ENCODE measurements at places on chromosomes 6 and 20.

DNA sequence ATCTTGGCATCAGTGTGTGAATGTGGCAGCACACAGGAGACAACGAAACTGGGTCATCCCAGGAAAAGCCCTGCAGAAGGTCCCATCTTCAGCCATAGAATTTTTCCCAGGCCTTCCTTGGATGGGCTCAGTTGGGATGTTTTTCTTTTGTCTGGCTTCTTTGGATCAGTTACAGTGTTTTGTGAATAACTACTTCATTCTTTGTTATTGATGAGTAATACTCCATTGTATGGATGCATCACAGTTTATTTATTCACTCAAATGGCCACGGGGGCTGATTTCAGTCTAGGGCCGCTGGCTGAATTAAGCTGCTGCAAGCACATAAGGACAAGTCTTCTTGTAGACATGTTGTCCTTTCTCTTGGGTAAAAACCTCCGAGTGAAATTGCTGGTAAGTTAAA lies 81.3 kb upstream of the CD93 start:
- no peak for DNase-seq

GRCh38 chr6:129321303-129321702 lies 388.7 kb downstream of the ARHGAP18 start:
- DNase-seq: no peak

GRCh38 chr6:105620878-105621277 lies 218.0 kb upstream of the PREP start:
- DNase-seq: no peak

GRCh38 chr6:71277926-71278600 lies 10.5 kb upstream of the OGFRL1 start:
- no peak for DNase-seq

DNA sequence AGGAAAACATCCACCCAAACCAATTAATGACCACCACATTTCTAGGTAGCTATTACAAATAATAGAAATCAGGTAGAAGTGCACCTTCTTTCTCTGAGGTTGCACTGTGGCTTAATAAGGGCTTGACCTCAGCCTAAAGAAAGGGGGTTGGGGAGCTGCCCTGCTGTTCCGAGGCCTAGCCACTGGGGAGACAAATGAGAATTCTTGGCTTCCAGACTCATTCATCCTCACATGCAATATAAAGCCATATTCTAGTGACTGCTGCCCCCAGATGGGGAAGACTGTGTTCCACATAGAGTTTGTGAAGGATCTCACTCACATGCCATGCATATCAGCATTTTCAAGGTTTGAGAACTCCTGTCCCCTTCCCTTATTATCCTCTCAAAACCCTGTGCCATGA lies 22.9 kb downstream of the SAYSD1 start:
- DNase-seq: no peak

GRCh38 chr6:23851522-23851921 lies 274.5 kb upstream of the NRSN1 start:
- no peak for DNase-seq

DNA sequence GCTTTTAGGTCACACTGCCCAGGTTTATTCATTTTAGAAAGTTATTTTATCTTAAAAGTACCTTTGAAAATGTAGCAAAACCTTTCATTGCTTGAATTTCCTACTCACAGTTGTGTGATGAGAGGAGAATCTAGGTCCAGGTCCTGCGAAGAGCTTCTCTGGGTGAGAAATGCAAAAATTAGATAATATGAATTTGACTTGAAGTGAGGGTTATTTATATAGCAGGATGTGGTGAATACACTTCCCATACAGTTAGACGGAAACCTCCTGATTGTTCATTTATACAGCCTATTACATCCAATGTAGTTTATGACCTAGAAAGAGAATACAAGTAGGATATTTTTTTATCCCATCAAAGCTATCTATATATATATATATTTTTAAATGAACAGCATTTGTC lies 30.5 kb downstream of the CDKAL1 start:
- no peak for DNase-seq

GRCh38 chr6:54057058-54057457 lies 54.2 kb upstream of the MLIP start:
- no peak for DNase-seq
